ENCODE measurements at places on chromosomes 2 and 18. TPM values are rescaled to one million over a fixed set of nuclear protein-coding genes. Genes with fewer than 3 reads are reported as not detected.
A peak's percentile ranks its signal among the peaks of the same experiment; 100 is the strongest.

MAPK4 gene
- total RNA-seq: 13.5 TPM

PCARE gene
- total RNA-seq: not detected

SLC39A10 gene
- 28.3 TPM for total RNA-seq

ARID5A gene
- total RNA-seq: 30.2 TPM

NMUR1 gene
- 1.1 TPM for total RNA-seq

DRC1 gene
- 0.40 TPM for total RNA-seq

IL36A gene
- not detected for total RNA-seq

GRCh38 chr18:73758446-73758845, 389.2 kb downstream of the FBXO15 start:
- no peak for DNase-seq

GRCh38 chr2:222269132-222269531, 29.7 kb downstream of the PAX3 start:
- DNase-seq: no peak

GRCh38 chr2:41204315-41204714, 752.4 kb upstream of the SLC8A1 start:
- DNase-seq: no peak

GRCh38 chr2:112821682-112822081, 14.9 kb downstream of the IL1B start:
- no peak for DNase-seq

DNA sequence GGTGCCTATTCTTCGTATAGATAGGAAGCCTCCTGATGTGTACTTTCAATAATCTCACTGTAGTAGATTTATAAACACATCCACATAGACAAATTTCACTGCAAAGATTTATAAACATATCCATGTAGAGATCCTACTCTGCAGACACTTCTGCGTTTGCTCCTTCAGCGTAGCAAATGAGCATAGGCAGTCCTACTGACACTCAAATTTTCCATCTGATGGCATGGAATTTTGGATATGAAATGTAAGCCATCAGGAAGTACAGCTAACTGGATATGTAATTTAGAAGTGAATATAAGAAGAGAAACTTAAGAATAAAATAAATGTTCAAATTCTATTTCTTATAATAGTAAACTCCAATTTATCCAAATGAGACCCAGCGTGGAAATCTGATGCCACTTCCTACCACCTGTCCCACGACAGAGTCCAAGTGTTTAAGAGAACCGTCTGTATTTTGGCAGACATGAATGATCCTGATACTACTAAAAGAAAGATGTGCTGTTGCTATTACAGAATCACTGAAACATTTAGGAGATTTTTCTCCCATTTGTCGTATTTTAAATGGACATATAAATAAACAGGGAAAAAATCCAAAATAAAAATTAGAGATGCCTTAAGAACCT, 86.0 kb downstream of the DTNA start:
- no peak for DNase-seq

DNA sequence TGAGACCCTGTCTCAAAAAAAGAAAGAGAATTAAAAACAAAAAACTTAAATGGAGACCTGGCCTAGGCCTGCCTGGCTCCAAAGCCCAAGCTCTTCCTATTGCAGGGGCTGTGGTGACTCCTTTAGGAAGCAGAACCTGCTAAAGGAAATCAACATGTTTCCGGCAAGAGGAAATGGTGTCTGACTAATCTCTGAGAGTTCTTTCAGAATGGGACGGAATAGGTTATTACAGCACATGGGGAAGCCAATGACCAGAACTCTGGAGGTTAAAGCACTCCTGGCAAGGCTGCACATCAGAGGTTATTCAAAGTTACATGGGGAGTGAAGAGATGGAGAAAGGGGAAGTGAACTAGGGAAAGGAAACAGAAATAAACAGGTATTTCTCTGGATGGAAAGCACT, 21.4 kb downstream of the KIF3C start:
- no peak for DNase-seq

GRCh38 chr2:119431976-119432850, 559 bp downstream of the TMEM37 start:
- peak; percentile 50 for DNase-seq

- no peak for DNase-seq
These were observed 678.7 kb downstream of the PLCL1 start for GRCh38 chr2:198483051-198483450.

DNA sequence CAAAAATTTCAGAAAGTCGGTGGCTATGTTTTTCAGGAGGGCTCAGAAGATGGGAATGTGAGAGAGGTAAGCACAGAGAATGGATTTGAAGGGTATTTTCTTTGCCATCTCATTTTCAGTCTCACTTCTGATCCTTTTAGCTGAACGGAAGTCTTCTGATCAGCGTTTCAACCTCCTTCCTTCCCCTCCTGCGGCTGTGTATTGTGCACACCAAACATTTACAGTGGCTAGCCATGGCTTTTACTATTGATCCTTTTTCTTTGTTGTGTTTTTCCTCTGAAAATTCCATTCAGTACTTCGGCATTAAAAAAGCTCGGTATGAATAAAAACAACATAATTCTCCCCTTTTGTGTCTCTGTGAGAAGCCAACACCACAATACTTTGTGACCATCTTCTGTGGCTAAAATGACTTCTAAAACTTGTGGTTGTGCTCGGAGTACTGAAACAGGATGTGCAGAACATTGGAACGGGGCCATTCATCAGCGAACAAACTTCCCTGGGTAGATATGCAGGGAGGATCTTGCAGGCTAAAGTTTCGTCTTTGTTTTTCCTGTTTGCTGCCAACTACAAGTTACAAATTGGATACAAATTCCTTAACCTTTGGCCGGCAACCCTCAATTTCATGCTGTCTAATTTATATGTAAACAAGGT, 260.8 kb upstream of the FAM98A start:
- DNase-seq: no peak

DNA sequence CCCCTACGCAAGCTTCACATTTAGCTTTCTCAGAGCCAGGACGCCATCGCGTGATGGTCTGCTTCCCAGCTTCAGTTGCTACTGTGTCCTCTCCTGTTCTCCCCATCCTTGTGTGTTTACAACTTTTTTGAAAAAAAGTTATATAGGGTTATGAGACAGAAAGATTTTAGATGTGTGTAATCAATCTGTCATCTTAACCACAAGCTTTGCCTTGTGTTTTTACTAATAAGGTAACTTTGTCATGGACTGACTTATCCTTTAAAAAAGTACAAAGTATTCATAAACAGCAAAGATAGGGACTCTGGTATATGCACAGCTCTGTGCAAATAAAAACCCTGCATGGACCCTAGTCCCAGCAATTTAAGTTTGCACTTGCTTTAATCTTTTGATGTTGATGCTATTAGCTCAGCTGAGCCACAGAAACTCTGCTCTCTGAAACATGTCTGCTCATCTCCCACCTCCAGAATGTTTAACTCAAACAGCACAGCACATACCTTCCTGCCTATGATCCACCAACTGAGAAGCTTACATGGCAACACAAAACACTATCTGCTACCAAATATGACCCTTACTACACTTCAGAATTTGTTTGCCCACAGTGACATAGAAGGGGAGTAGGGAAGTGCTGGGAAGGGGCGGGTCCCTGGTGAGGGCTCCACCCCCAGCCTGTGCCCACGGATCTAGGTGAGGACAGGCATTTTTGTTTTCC, 42.7 kb downstream of the SAP130 start:
- DNase-seq: no peak

DNA sequence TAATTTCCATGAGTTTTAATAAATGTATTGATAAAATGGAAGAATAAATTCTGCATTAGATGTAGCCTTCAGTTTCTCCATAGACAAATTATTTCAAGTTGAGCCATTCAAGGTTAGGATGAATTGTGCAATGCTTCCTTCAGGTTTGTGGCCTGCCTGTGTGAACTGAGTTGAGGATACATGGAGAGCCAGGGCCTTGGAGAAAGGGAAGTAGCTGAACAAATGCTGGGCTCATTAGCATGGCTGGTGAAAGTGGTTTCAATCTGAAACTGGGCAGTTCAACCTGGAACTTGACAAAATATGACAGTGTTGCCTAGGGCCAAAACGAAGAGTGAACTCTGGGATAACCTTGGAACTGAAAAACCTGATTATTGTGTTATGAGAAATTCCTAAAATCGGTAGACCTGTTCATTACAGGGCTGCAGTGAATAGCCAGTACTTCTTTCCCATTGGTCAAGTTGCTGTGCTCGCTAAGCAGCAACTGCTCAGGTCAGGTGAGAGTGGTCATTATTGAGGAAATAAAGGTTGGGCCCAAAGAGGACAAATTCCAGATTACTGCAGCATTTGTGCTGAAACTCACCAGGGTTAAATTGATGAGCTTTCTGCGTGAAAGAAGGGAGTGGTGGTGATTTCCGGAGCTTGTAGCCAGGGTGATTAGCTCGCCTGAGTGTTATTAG, 12.7 kb downstream of the INPP1 start:
- no peak for DNase-seq

- no peak for DNase-seq
These were observed 21.7 kb upstream of the BAZ2B start for GRCh38 chr2:159637988-159638501.

DNA sequence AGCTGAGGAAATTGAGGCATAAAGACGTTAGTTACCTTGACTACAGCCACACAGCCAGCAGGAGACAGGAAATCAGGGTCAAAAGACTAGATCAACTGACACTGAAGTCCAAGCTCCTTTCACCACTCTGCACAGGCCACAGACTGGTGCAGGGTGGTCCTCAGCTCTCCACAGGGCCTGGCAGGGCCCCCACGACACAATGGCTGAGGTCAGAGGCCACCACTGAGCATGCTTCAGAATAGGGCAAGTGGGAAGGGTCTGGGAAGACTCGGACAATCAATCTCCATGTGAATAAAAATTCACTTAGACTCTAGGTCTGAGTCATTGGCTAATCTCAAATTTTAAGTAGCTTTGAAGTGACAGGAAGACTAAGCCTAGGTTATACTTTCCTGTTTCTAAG, 201.7 kb downstream of the ALK start:
- DNase-seq: no peak

DNA sequence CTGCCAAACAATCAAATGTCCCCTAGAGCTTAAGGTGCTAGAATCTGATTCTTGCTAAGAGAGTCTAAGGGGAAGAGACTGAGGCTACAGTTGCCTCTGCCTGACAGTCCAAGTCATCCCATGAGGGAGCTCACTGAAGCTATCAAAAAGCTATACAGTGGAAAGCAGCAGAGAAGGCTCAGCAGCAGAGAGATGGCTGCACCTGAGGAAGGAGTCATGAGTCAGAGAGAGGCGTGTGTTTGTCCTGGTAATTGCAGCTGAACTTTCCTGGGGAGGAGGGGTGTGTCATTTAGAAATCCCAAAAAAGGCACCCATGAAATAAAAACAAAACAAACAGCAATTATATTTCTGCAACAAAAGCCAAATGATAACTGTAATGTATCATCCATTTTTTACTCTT, 305.2 kb upstream of the UBE2E3 start:
- no peak for DNase-seq

GRCh38 chr2:121650315-121650930, 1.2 kb upstream of the CLASP1 start:
- no peak for DNase-seq

DNA sequence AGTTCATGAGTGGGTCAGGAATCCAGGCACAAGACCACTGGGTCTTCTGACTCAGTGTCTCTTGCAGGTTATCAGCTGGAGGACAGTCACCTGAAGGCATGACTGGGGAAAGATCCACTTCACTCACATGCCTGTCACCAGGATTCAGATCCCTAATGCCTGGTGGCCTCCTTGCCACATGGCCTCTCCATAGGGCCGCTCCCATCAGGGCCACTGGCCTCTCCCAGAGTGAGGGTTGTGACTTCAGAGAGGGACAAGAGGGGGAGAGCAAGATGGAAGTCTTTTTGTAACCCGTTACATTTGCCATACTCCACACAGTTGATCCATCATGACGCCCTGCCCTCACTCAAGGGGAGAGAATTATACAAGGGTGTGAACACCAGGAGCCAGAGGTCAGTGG, 13.0 kb upstream of the OTOS start:
- no peak for DNase-seq

DNA sequence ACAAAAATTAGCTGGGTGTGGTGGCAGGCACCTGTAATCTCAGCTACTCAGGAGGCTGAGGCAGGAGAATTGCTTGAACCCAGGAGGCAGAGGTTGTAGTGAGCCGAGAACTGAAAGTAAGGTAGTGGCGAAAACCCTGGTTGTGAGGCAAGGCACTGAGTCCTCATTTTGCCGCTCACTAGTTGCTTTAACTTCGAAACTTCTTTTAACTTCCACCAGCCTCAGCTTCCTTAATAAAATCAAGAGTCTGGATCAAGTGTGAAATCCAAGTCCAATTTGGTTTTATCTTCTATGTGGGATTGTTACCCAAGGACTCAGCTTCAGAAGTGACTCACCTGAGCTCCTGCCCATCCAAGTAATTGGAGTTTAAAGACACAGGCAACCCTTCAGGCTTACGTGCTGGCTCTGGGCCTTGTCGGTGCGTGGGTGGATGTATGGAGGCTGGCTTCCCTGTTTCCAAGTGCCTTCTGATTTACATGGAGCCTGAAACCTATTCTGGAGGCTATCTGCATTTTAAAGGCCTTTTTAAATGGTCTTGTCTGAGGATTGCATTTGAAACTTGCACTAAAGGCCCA, 374.2 kb upstream of the ID2 start:
- DNase-seq: no peak

GRCh38 chr2:153232464-153232863, 246.1 kb downstream of the RPRM start:
- no peak for DNase-seq

DNA sequence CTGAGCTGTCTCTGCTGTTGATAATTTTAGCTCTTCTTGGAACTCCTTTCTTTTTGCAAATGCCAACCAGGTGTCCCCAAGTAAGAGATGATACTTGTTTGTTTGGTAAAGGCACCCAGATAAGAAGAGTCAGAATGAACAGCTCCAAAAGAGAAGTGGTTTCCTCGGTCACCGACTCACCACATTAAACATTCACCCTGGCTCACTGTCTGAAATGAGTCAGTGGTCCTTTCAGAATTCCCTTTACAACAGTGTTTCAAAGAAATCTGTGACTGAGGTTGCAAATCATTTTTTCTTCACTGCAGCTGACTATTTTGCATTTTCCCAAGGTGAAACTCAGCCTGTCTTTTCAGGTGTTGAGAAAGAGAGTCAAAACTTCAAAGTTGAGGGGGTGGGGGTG, 16.2 kb upstream of the CXCR4 start:
- no peak for DNase-seq

- DNase-seq: no peak
These were observed 62.1 kb downstream of the LRRTM1 start for GRCh38 chr2:80242355-80242910.

DNA sequence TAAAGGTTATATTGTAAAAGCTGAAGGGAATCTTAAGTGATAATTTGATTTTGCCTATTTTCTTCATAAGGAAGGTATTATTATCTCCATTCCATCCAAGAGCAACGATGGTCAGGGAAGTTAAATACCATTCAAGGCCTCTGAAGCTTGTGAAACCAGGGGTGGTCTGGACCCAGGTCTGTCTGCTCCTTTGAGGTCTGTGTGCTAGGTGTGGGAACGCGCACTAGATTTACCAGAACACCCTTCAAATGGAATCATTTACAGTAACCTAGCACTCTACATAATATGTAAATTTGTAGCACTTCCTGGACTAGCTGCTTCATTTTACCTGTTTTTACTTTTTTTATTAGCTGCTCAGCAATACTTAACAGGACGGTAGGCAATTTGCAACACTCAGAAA, 6.4 kb upstream of the TRIB2 start:
- DNase-seq: no peak

Data from mucosa of gallbladder (tissue), 1 donor.